Calu3 (cell line): ENCODE measurements at places on chromosomes 7 and 10. TPM values are rescaled to one million over a fixed set of nuclear protein-coding genes. Genes with fewer than 3 reads are reported as not detected.

- H3K27ac ChIP-seq = peak overlapping the region; percentile 93
- no peaks in the 10 kb centered on the region for H3K36me3 ChIP-seq
Observed at GRCh38 chr7:36117203-36117840, 35.7 kb upstream of the EEPD1 start.

DNA sequence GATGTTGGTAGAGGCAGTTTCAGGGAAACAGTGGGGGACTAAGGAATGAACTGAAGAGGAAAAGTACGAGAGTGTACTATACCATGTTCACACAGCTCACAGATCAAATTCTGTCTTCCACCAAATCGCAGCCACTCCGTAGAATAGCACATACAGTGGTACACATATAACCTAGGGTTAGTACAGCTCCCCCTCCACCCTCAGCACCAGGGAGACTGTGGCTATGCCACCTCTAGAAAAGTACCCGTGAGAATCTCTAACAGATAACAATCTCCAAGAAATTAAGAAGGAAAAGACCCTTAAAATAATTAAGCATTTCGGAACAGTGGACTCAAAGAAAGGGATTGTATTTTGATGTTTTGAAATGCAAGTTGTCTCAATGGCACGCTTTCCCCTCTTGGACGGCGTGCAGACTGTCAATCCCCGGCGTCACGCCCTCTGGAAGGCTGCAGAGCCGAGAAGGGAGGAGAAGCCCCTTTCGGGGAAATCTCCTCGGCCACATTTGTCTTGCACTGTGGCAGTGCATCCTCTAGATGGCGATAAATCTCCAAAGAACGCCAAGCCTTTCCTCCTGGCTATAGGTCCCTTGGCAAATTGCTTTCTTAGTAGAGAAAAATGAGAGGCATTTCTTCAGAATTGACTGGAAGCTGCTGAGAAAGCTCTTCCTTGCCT, 345.0 kb downstream of the REEP3 start:
- peaks cover 6% of the 10 kb centered on the region for H3K36me3 ChIP-seq
- H3K4me1 ChIP-seq = peaks cover 22% of the 10 kb centered on the region

DNA sequence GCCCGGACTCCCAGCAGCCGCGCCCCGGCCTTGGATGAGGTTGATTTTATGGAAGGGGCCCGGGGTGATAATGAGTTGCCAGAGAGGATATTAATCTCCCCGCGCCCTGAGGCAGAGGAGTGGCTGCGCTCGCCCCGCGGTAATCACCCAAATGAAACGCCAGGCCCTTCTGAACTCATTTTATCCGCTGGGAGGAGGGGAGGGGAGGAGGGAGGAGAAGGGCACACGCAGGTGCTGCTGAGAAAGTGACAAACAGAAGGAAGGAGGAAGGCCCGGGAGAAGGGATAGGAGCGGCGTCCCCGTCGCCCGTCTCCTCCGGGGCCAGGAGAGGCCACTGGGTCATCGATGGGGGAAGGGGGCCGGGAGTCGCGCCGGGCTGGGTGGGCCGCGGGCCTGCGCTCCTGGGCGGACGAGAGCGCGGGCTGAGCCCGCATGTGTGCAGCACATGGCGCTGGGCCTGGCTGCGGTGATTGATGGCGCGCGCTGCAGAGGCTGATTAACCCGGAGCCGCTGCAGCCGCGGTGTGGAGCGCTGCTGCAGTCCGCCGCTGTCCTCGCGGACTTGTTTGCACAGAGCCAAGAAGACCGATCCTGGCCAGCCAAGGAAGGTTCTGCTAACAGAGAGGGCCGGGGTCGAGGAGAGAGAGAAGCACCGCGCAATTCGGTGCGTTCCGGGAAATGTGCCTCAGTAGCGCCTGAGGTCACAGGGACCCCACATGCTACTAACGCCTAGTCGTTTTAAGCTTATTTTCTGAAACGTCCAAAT, 6.5 kb downstream of the MNX1 start:
- H3K4me1 ChIP-seq = peaks cover 23% of the 10 kb centered on the region
- peaks cover 59% of the 10 kb centered on the region for H3K36me3 ChIP-seq
- no peak overlapping the region for H3K4me3 ChIP-seq
- no peak for DNase-seq

- DNase-seq = no peak
- H3K36me3 ChIP-seq = no peaks in the 10 kb centered on the region
- no peaks in the 10 kb centered on the region for H3K4me1 ChIP-seq
- no peak overlapping the region for H3K4me3 ChIP-seq
- H3K27me3 ChIP-seq = no peaks in the 10 kb centered on the region
Observed at GRCh38 chr7:93747019-93747418, 143.5 kb downstream of the TFPI2 start.

DNA sequence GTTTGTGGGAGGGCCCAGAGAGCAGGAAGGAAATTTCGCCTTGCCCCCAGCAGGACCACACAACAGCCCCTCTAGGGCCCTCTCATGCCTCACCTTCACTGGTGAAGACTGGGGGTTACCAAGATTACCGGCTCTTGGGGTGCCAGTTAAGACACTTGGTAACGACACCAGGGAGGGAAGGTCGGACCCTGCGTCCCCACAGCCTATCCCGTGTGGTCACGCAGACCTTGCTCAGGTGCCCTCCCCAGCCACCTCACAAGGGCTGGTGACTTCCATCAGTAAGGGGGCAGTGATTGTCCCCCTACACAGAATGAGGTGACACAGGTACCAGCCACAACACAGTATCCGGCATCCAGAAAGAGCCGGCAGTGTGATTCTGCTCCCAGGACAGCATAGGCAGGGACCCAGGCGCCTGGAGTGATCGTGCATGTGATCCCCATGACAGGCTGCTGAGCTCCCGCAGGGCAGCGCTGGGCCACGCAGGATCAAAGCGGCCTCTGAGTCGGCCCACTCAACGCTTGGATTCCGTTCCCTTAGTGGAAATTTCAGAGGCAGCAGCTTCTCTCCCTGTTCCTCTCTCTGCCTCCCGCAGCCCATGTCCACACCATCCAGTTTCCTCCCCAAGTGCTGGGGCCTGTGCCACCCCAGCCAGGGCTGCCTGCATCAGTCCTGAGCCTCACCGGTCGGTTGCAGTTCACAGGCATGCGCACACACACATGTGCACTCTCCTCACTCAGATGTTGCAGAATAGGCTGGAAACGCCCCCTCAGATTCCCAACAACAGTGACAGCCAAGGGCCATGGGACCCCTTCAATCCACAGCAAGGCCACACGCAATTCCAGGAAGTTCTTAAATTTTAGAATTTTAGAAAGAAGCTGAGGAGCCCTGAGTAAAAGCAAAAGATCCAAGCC, 35.8 kb downstream of the CAMK2B start:
- no peak for DNase-seq
- no peaks in the 10 kb centered on the region for H3K36me3 ChIP-seq
- H3K27me3 ChIP-seq = peaks cover 94% of the 10 kb centered on the region
- H3K4me1 ChIP-seq = peaks cover 8% of the 10 kb centered on the region
- H3K4me3 ChIP-seq = no peak overlapping the region
- H3K27ac ChIP-seq = no peak overlapping the region

DNA sequence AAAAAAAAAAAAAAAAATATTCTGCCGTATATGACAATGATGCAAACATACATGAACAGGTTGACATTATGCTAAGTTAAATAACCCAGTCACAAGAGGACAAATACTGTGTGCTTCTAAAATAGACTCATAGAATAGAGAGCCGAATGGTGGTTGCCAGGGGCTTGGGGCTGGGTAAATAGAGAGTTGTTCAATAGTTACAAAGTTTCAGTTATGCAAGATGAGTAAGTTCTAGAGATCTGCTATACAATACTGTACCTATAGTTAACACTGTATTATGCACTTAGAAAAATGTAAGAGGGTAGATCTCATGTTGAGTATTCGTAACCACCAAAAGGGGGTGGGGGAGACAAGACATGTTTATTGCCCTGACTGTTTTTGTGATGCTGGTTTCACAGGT, 77.1 kb upstream of the GNAI1 start:
- H3K4me1 ChIP-seq = no peaks in the 10 kb centered on the region
- no peak overlapping the region for H3K4me3 ChIP-seq
- peaks cover 5% of the 10 kb centered on the region for H3K36me3 ChIP-seq
- H3K27ac ChIP-seq = no peak overlapping the region

DNA sequence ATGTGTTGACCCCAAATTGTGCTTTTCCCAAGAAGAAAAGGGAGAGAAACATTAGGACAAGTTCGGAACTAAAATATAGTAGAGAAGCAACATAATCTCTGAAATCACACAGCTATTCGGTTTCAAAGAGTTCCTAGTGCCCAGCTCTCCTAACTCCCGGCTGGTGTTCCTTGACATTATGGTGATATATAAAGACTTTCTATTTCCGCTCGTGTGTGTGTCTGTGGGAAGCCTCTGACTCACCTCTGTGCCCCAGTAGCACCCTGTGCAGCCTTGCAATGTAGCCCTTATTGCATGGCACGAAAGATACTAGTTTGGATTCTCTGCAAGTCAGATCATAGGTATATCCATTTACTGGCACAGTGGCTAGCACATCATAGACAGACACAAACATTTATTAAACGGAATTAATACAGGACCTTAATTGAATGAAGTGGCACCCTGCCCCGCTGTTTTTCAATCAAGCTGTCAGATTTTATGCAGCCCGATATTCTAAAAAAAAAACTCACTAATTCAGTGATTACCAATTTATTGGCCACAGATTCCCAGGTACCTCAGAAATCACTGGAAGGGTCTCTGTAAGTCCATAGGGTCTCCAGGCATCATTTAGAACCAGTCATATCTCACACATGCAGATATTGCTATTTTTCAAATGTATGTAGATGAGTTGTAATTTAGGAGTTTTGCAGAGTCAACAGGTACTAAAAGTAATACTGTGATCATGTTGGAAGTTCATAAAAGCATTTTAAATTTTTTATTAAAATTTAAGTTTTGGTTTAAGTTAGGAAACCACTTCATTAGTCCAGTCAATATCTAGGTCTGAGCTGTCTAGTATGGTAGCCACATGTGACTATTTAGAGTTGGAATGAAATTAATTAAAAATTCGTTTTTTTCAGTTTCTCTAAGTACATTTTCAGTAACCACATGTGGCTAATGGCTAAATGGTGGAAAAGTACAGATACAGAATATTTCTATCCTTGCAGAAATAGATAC, 43.3 kb downstream of the SFTPD start:
- H3K4me1 ChIP-seq = no peaks in the 10 kb centered on the region
- H3K27ac ChIP-seq = no peak overlapping the region
- peak overlapping the region; percentile 78 for H3K4me3 ChIP-seq
- peaks cover 7% of the 10 kb centered on the region for H3K36me3 ChIP-seq
- no peak for DNase-seq
- peaks cover 92% of the 10 kb centered on the region for H3K27me3 ChIP-seq

DNA sequence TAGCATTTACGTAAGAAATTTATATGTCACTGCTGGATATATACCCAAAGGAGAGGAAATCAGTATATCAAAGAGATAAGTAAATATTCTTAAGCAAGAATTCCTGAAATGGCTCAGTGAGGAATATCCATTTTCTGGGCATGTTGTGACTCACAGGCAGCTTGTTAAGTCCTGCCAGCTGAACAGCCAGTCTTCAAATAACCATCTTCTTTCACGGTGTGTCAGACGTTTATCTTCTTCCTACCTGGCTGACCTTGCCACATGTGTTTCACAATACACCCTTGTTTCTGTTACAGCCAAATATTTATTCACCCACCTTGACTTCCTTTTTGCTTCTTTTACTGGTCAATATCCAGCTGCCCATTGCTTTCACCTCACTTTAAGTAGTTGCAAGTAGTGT, 648.1 kb downstream of the ANKRD7 start:
- H3K4me3 ChIP-seq = no peak overlapping the region
- DNase-seq = peak; percentile 4
- H3K4me1 ChIP-seq = peaks cover 11% of the 10 kb centered on the region

GRCh38 chr10:118968482-118968881, 61.0 kb upstream of the NANOS1 start:
- no peak overlapping the region for H3K4me3 ChIP-seq
- H3K27ac ChIP-seq = no peak overlapping the region
- no peaks in the 10 kb centered on the region for H3K27me3 ChIP-seq
- DNase-seq = no peak
- peaks cover 10% of the 10 kb centered on the region for H3K4me1 ChIP-seq

- H3K4me3 ChIP-seq = no peak overlapping the region
- no peak overlapping the region for H3K27ac ChIP-seq
Observed at GRCh38 chr7:72326365-72326764, 85.8 kb downstream of the CALN1 start.

DNA sequence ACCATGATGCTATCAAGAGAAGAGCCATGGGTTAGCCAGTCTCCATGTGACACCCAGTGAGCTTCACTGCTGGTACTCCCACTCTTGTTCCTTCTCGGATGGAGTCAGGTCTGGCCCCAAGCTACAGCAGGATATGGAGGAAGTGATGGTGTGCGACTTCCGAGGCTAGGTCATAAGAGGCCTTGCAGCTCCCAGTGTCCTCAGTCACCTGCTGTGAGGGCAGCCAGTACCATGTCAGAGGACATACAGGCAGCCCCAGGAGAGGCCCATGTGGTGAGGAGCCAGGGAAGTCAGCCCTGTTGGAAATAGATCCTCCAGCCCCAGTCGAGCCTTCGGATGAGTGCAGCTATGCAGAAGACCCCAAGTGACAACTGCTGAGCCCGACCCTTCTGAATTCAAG, 237.0 kb downstream of the EBF3 start:
- no peaks in the 10 kb centered on the region for H3K4me1 ChIP-seq
- no peak overlapping the region for H3K4me3 ChIP-seq
- no peaks in the 10 kb centered on the region for H3K27me3 ChIP-seq
- no peaks in the 10 kb centered on the region for H3K36me3 ChIP-seq
- H3K27ac ChIP-seq = no peak overlapping the region

DNA sequence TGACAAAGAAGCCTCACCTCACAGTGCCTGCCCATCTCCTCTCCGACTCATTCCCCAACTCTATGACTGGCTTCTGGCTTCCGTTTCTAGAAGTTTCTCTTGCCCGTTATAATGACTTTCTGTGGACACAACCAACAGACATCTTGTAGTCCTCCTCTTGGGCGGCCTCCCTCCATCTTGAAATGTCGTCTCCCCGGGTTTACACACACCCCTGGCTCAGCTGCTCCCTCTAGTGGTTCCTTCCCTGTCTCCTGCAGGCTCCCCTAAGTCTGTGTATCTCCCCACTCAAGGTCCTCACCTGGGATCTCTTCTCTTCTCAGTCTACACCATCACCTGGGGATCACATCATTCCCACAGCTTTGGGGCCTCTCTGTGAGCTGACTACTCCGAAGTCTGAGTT, 123.4 kb upstream of the NEBL start:
- no peaks in the 10 kb centered on the region for H3K4me1 ChIP-seq
- no peaks in the 10 kb centered on the region for H3K27me3 ChIP-seq
- no peaks in the 10 kb centered on the region for H3K36me3 ChIP-seq
- no peak overlapping the region for H3K27ac ChIP-seq
- peak; percentile 30 for DNase-seq

- no peaks in the 10 kb centered on the region for H3K4me1 ChIP-seq
- H3K27me3 ChIP-seq = no peaks in the 10 kb centered on the region
- no peak for DNase-seq
- no peak overlapping the region for H3K4me3 ChIP-seq
Observed at GRCh38 chr10:105925045-105925785, 1239.3 kb downstream of the SORCS1 start.

GRCh38 chr10:106705681-106706100, 458.8 kb downstream of the SORCS1 start:
- no peak overlapping the region for H3K4me3 ChIP-seq
- no peaks in the 10 kb centered on the region for H3K4me1 ChIP-seq
- peaks cover 7% of the 10 kb centered on the region for H3K27me3 ChIP-seq
- H3K27ac ChIP-seq = peak overlapping the region; percentile 28
- peak; percentile 50 for DNase-seq
- no peaks in the 10 kb centered on the region for H3K36me3 ChIP-seq

The GNB2 gene
- 129 and 134 TPM in 2 replicates for total RNA-seq

The TRIM50 gene
- not detected in 2 replicates for total RNA-seq

The ACADSB gene
- total RNA-seq = 8.7 and 11.3 TPM in 2 replicates

The RPEL1 gene
- total RNA-seq = 0.57 and 0.61 TPM in 2 replicates

The ZNF22 gene
- 10.8 and 11.9 TPM in 2 replicates for total RNA-seq

The LRRN3 gene
- total RNA-seq = not detected in 2 replicates

The GIMAP8 gene
- total RNA-seq = not detected in 2 replicates

The C1QL3 gene
- not detected in 2 replicates for total RNA-seq

The GPR37 gene
- total RNA-seq = 7.5 and 7.9 TPM in 2 replicates
